Fibroblast of skin of scalp (primary cell): ENCODE measurements at places on chromosomes 6 and 20.

GRCh38 chr20:34628026-34628425 lies 48.9 kb downstream of the PIGU start:
- no peak for DNase-seq

- DNase-seq = no peak
Observed at GRCh38 chr6:33201935-33202334, 1.3 kb downstream of the SLC39A7 start.

- no peak for DNase-seq
Observed at GRCh38 chr20:61053889-61054288, 198.2 kb upstream of the CDH4 start.

- DNase-seq = peak; percentile 8
Observed at GRCh38 chr6:29447670-29448069, 8.6 kb downstream of the OR10C1 start.

GRCh38 chr20:3164043-3164762 lies 4.5 kb upstream of the FASTKD5 start:
- no peak for DNase-seq
